ENCODE measurements at places on chromosomes 1 and 21. TPM values are rescaled to one million over a fixed set of nuclear protein-coding genes. Genes with fewer than 3 reads are reported as not detected.

Gene CD1B
- not detected for polyA plus RNA-seq

Gene CDA
- polyA plus RNA-seq = not detected

Gene CDK18
- not detected for polyA plus RNA-seq

Gene C8B
- polyA plus RNA-seq = not detected

Gene LCE2B
- polyA plus RNA-seq = not detected

Gene DNASE2B
- not detected for polyA plus RNA-seq

Gene TMEM200B
- polyA plus RNA-seq = 0.27 TPM

Gene CFAP57
- 0.13 TPM for polyA plus RNA-seq
